ENCODE measurements at places on chromosomes 16 and 17.

- no peak for DNase-seq
Measured at GRCh38 chr16:55392701-55393100, 68.7 kb downstream of the IRX6 start.

DNA sequence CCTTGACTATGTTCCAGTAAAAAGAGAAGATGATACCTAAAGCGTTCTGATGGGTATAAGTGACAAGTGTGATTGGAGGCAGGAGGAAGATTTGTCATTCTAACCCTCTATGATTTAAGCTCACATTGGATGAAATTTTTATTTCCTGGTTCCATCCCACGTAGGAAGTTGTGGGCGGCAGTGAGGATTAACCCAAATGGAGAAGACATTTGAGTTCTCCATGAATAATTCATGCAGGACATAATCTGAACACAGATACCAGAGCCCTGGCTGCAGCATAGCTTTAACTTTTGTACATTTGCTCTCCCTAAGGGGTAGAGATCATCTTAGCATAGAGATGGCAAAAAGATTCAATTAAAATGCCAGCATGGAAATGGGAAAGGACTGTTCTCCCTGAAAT lies 146.3 kb downstream of the SLC39A11 start:
- DNase-seq = no peak

DNA sequence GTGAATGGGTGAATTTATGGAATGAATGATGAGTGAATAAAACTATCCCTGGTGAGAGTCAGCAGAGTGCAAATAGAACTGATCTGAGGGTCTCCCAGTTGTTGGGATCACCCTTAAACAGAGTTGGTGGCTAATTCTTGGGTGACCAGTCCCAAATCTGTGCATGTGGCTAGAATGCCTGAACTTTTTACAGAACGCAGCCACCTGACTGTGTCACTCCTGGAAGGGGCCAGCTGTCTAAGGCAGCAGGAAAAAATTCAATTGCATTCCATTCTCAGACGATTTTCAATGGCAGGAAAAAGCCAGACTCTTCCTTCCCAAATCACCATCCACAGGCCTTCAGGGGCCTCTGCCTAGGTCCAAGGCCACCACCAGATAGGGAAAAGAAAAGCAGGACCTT lies 43.5 kb downstream of the BEAN1 start:
- DNase-seq = no peak

GRCh38 chr17:32699247-32699646 lies 177.7 kb downstream of the MYO1D start:
- no peak for DNase-seq

GRCh38 chr16:84780063-84780462 lies 39.7 kb upstream of the CRISPLD2 start:
- no peak for DNase-seq

DNA sequence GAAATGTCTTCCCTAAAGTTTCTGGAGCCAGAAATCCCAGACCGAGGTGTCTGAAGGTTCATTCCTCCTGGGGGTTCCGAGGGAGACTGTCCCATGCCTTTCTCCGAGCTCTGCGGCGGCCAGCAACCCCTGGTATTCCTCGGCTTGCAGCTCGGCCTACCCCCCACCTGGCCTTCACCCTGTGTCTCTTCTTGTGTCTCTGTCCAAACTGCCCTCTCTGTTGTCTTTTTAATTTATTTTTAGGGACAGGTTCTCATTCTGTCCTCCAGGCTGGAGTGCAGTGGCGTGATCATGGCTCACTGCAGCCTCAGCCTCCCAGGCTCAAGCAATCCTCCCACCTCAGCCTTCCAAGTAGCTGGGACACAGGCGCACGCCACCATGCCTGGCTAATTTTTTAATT lies 211.7 kb downstream of the SEC14L1 start:
- no peak for DNase-seq

DNA sequence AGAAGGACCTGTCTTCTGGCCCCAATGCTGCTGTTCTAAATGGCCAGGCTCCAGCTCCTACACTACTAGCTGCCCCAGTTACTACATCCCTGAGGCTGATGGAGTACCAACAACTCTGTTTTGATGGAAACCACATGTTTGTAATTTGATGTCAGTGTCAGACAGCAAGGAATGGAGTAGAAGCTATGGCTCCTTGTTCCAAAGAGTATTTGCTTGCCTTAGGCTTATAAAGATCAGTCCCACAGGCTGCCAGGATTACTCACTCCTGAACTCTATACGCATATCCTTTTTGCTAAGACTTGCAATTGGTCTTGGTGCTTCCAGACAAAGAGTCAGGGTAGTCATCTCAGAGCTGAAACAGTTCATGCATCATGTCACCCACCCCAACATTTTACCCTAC lies 139.6 kb downstream of the HS3ST3A1 start:
- no peak for DNase-seq

Data from anterior cingulate cortex (tissue), 58 donors.